ENCODE measurements at places on chromosomes 2 and 18.

GRCh38 chr18:58361212-58361611 lies 267.7 kb downstream of the ALPK2 start:
- DNase-seq = no peak

DNA sequence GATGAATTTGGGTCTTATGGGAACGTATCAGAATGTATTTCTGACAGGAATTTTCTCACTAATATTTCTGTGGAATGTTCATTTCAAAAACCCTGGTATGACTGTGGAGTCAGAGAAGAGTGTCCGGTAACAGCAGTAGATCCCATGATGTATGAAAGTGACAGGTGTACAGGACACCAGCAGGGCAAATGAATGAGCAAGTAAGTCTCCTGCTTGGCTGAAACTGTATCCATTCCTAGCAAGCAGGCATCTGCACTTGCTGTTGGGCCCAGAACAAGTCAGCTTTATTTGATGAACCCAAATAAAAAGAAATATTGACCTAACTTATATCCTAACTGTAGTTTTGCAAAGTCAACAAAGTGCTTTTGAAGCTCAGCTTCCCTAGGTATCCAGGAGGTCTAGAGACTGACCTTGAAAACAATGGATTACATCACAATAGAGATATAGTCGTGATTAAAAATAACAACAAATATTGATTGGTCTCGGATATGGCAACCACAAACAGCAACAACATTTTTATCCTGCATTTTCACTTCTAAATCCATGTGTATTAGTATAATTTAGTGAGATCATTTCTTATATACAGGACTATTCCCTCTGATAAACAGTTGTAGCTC lies 37.6 kb downstream of the NXPH2 start:
- no peak for DNase-seq

- no peak for DNase-seq
These were observed 236.7 kb downstream of the FHOD3 start for GRCh38 chr18:36534154-36534688.

GRCh38 chr2:73000808-73001570 lies 70.5 kb downstream of the SFXN5 start:
- no peak for DNase-seq

- peak; percentile 59 for DNase-seq
These were observed at the start of gene RNF152 for GRCh38 chr18:61892683-61893308. TSS of gene RNF152 (minus strand) at chr18:61893007. CDS start at chr18:61816463, 76,544 bp downstream.

- DNase-seq = no peak
These were observed 692.6 kb downstream of the LRRTM4 start for GRCh38 chr2:76829374-76830234.

DNA sequence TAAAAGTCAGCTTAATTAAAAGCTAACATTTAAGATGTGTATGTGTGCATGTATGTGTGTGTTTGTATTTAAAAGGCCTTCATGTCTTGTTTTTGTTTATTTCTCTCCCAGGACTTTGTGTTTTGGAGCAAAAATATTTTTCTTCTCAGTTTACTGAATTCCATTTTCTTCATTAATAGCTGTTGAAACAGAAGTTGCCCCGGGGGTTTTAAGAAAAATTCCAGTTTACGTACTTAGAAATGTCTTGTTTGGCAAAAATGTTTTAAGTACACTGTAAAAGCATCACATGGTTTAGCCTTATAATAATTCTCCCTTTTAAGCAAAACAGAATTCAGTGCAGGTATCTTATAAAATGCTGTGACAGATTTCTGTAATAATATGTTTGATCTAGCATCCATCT lies 1233.0 kb upstream of the NRXN1 start:
- DNase-seq = no peak

GRCh38 chr2:113212245-113213060 lies 38.7 kb downstream of the PSD4 start:
- DNase-seq = peak; percentile 69
